ENCODE measurements at places on chromosomes 11 and 22.

- peak; percentile 89 for DNase-seq
Observed at GRCh38 chr11:62905927-62906531, 15.1 kb downstream of the CHRM1 start.

DNA sequence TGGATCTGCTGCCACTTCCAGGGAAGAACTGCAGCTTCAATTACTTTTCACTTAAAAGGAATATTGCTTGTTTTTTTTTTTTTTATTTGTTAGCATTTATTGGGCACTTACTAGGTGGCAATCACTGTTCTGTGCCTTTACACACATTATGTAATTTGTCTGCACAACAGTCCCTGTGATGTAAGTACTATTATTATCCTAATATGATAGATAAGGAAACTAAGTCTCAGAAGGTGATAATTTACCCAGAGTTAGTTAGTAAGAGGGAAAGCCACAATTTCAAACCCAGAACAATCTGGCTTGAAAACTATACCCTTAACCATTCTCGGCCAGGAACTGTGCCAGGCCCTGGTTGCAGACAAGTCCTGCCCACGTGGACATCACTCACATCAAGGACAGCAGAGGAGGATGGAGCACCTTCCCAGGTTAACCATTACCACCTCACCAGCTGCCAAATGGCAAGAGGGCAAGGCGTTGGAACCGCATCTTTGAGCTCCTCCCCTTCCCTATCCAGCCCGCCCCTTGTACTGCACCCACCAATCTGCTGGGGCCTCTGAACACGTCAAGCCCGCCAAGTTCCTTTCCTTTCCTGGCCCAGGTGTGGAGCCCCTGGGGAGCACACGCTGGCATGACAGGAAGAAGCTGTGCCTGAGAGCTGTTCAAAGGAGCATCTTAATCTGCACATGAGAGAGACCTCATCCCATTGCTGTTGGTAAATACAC is 78.4 kb downstream of the NAV2 start:
- DNase-seq, result no peak

DNA sequence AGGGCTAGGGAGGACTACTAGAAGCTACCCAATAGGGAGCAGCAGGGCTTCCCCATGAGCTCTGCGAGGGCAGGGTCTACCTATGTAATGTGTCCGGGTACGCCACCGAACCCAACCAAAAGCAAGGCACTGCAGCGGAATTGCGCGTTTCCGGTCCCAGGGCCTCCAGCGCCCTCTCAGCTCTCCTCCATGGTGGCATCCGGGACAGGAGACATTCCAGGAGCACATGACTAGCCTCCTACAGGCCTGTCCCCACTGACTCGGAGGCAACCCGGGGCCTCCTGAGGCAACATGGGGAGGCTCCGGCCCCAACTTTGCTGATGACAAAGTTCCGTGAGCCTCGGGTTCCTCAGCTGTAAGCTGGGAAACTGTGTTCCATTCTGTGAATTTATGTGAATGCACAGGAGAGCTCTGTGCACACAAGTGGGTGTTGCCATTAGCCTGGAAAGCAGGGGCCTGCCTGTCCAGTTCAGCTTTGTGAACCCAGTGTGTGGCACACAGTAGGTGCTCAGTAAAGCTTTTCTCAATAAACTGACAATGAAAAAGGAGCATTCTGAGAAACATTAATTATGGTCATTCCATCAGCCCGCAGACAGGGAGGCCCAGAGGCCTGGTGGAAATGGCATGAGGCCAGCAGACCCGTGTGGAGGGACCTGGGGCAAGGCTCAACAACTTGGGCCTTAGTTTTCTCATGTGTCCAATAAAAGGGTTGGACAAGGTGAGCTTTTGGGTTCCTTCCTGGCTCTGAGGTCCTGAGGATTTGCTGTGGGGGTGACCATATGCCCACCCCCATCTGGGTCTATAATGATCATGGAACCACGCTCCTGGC is 50.3 kb downstream of the CHRDL2 start:
- no peak for DNase-seq

DNA sequence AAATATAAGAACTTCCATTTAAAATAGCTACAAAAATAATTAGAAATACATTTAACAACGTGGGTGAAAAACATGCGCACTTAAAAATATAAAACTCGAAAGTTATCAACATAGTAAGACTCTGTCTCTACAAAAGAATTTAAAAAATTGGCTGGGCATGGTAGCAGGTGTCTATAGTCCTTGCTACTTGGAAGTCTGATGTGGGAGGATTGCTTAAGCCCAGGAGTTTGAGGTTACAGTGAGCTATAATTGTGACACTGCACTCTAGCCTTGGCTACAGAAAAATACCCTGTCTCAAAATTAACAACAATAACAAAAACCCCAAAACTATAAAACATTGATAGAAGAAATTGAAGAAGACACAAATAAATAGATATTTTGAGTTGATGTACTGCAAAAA is 13.8 kb upstream of the CASP12 start:
- DNase-seq, result no peak

- no peak for DNase-seq
Observed at GRCh38 chr22:42872821-42873220, 15.7 kb upstream of the ARFGAP3 start.

DNA sequence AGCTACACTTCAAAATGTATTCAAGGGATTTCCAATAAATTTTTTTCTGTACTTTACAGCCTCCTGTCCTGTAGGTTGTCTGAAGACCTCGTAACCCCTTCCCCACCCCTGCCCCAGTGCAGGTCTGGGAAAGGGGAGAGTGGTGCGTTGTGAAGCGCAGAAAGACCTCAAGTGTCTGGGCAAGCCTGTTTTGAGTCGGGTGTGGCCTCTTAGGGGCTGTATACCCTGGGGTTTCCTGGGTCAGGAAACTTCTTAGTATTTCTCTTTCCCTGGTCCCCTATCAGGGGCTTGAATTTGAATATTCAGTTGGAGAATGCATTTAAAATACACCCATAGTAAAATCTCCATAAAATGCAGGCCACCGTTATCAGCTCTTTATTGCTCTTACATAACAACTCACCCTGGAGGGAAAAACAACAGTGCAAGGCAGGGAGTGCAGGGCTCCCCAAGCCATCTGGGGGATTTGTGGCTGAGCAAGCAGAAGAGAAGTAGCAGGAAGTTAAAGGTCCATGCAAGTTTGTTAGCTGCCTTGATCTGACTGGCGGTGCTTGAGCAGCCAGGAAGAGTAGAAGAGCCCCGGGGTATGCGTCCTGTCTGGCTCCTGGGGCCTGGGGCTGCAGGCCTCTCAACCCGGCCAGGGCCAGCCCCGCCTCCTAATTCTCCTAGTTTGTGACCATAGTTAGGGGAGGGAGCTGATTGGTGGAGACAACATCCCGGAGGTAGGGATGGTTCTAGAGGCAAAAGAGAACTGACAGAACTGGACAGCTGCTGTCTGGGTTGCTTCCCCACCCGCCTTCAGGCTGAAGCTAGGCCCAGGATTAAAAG is 25.7 kb downstream of the ARHGAP1 start:
- DNase-seq, result peak; percentile 51

- DNase-seq, result no peak
Observed at GRCh38 chr11:3058753-3059664, 1.8 kb upstream of the CARS1 start.

DNA sequence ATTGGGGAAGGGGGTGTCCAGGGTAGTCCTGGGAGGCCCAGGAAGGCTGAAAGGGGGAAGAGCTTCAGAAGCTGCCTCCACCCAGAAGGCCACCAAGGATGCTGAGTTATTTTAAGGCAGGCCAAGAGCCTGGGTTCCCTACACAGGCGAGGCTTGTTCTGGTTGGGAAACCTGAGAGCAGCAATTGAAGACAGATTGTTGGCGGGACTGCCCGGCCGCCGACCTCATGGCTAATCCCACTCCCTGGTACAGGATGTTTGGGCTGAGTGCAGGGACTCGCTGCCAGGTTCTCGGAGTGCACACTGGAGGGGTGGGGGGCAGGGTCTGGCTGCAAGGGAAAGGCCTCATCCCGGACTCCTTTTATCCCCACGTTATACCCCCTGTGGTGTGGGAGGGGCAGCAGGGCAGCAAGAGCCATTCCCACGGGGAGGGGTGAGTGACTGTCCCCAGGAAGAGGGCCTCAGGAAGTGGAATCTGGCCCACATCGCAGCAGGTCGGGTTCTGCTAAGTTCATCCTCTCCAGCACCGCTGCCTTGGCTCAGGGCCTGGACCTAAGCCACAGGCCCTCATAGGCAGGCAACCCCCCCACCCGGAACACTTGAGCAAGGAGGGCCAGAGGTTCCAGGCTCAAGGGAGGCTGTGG is 43.6 kb upstream of the PRR5 start:
- no peak for DNase-seq

DNA sequence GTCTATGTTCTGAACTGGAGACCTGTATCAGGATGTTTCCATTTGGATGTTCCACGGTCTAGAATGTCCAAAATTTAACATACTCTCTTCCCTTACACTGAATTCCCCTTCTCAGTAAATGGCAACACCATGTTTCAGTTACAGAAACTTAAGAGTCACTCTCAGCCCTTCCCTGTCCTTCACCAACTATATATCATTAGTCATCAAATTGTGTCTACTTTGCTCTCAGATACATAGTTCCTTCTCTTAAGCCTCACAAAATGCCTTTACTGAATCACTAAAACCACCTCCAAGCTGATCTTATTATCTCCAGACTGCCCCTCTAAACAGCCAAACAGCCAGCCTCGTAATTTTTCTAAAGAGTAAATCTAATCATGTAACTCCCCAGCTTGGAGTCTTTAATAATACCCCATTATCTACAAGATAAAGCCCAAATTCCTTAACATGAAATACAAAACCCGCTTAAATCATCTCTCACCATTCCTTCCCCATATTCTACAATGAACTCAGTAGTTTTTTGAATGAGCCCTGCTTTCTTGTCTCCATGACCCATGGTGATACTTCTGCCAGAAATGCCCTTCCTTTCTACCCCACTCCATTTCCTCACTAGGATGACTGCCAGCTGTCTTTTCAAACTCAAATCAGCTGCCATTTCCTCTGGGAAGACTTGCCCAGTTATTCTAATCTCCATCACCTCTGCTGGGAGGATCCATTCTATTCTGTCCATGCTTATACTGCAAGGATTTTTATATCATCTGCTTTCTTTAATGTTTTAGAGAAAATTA is 102.7 kb upstream of the ARHGAP42 start:
- no peak for DNase-seq

GRCh38 chr11:3146612-3147256 is 18.4 kb downstream of the OSBPL5 start:
- no peak for DNase-seq

- no peak for DNase-seq
Observed at GRCh38 chr11:66617155-66617834, 865 bp downstream of the RBM14 start.

DNA sequence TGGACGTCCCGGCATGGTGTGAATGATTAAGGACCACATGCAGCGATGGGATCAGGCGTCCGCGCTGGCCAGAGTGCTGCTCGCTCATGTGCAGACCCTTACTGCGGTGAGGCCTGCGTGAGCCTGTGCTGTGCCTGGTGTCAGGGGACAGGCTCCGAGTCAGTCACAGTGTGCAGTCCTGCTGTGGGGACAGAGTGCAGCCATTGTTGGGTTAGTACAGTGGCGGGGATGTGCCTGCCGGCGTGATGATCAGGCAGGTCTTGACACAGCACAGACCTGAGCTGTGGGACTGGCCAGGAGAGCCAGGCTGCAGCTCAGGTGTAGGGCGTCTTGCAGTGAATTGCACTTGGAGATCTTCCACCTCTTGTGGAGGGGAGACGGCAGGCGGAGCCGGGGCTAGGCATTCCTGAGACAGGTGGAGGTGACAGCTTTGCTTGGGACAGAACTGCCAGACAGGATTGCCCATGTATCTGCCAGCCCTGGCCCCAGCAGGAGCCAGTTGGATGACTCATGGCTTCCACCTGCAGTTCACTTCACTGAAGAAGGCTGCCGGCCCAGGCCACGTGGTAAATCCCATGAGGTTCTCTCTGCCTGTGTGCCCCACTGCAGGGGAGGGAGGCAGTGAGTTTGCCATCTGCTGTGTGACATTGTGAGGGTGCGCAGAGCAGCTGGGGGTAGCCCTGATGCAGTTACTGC is 17.3 kb downstream of the TRMU start:
- no peak for DNase-seq

- peak; percentile 86 for DNase-seq
Observed at GRCh38 chr11:22432291-22433093, 94.3 kb downstream of the SLC17A6 start.

GRCh38 chr11:10309163-10310093 is 4.6 kb downstream of the ADM start:
- no peak for DNase-seq

- DNase-seq, result no peak
Observed at GRCh38 chr11:30244265-30244664, 13.5 kb downstream of the FSHB start.

GRCh38 chr11:1201395-1202153 is 21.3 kb upstream of the MUC5B start:
- no peak for DNase-seq

DNA sequence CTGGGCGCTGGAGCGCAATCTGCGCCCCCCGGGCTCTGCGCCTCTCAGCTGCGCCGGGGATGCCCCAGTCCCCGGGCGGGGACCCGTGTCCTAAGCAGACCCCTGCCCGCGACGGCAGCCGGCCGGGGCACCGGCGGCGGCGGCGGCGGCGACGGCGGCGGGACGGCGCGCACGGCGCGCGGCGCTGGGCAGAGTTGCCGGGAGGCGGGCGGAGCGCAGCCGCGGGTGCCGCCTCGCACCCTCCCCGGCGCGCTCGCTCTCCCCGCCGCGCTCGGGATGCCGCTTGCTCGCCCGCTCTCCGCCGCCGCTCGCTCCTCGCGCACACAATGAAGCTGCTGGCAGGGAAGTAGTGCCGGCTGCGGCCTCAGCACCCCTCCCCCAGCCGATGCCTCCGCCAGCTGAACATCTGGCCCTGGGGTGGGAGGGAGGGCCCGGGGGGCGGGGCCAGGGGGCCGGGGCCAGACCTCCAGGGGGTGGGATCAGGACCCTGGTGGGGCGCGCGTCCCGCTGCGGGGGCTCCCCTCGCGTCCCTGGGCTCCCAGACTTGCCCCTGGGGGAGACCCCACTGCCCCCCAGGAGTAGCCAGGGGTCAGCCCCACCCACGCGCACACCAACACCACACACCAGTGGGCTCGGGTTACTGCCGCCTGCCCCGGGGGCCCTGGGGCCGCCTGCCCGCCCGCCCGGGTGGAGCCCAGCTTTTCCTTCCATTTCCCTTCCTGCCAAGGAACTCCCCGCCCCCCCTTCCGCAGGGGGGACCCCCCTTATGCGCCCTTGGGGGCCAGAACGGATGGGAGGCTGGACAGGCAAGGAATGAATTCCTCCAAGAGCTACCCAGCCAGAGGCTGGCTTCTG is at the start of gene RCOR2:
Gene RCOR2, minus strand, starts transcription at position 328 of the 855 bp plus-strand sequence. CDS start 708 bp downstream, outside the sequence.
- peak; percentile 83 for DNase-seq

GRCh38 chr11:84722583-84723108 is 904.5 kb downstream of the DLG2 start:
- no peak for DNase-seq

- no peak for DNase-seq
Observed at GRCh38 chr11:7844521-7844920, 47.8 kb upstream of the OR5P2 start.

DNA sequence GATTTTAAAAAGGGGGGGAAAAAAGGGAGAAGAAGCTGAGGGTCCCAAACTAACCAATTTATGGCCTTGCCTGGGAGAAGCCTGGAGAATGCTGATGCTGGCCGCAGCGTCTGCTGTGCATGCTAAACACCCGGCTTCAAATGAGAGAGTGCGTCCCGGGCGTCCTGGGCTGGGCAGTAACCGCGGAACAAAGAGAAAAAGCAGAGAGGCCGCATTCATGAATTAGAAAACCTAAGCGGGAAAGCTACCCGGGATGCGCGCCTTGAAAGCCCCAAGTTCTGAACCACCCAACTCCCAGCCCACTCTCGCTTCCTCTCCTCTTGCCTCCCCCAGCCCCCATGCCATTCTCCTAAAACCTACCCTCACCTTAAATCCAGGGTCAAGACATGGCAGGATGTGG is 6.5 kb downstream of the MN1 start:
- no peak for DNase-seq
